Memory B cell (primary cell): ENCODE measurements at places on chromosomes 3 and 15.

- H3K27me3 ChIP-seq: no peaks in the 10 kb centered on the region
- peaks cover 23% of the 10 kb centered on the region for H3K4me1 ChIP-seq
- no peak overlapping the region for H3K4me3 ChIP-seq
- no peak overlapping the region for H3K27ac ChIP-seq
- peaks cover 5% of the 10 kb centered on the region for H3K36me3 ChIP-seq
Measured at GRCh38 chr3:45907769-45908705, 21.7 kb downstream of the CCR9 start.

- DNase-seq: no peak
- H3K27me3 ChIP-seq: peaks cover 1% of the 10 kb centered on the region
- no peak overlapping the region for H3K4me3 ChIP-seq
- no peaks in the 10 kb centered on the region for H3K36me3 ChIP-seq
- no peaks in the 10 kb centered on the region for H3K4me1 ChIP-seq
- H3K27ac ChIP-seq: no peak overlapping the region
Measured at GRCh38 chr3:82081351-82081750, 319.9 kb upstream of the GBE1 start.

- peak overlapping the region; percentile 95 for H3K4me3 ChIP-seq
- H3K4me1 ChIP-seq: peaks cover 28% of the 10 kb centered on the region
- H3K27ac ChIP-seq: peak overlapping the region; percentile 94
- DNase-seq: no peak
- no peaks in the 10 kb centered on the region for H3K27me3 ChIP-seq
Measured at GRCh38 chr3:88057630-88058305, 1.0 kb downstream of the CGGBP1 start.

- no peak overlapping the region for H3K27ac ChIP-seq
- H3K4me1 ChIP-seq: peaks cover 8% of the 10 kb centered on the region
- DNase-seq: no peak
Measured at GRCh38 chr3:126983276-126983652, 349 bp downstream of the PLXNA1 start.

DNA sequence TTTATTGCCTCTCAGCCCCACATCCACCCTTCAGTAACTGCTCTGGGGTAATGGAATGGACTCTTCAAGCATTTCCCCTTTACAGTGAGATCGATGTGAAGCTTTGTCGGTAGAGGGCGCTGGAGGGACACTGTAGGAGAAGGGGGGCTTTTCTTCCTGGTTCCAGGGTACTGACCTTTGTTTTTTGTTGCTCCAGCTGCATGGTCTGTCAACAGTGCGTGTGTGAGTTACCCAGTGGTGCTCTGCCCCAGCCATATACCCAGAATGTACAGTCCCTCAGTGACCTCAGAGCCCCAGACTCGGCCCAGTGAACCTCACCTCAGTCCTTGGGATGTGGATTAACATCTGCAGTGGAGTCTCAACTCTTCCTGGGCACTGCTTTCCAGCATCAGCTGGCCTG is 180.3 kb upstream of the TSC22D2 start:
- H3K4me1 ChIP-seq: no peaks in the 10 kb centered on the region
- no peak for DNase-seq
- peaks cover 13% of the 10 kb centered on the region for H3K27me3 ChIP-seq
- no peak overlapping the region for H3K4me3 ChIP-seq
- no peak overlapping the region for H3K27ac ChIP-seq

DNA sequence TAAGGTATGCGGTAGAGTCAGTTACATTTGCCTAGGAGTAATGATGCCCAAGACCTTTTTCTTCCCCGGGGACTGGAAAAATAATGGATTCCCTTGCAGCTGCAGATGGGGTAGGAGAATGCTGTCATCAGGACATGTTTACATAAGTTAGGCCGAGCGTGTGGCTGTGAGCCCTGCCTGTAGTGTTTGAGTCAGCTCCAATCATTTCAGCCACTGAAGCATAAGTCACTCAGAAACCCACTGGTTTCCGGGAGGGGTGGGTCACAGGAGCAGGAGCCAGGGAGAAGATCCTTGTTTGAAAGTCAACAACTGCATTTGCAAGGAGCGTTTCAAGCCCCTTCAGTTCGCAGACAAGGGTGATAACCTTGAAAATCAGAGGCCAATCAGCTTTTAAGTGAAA is 562.3 kb downstream of the MCTP2 start:
- H3K36me3 ChIP-seq: no peaks in the 10 kb centered on the region

DNA sequence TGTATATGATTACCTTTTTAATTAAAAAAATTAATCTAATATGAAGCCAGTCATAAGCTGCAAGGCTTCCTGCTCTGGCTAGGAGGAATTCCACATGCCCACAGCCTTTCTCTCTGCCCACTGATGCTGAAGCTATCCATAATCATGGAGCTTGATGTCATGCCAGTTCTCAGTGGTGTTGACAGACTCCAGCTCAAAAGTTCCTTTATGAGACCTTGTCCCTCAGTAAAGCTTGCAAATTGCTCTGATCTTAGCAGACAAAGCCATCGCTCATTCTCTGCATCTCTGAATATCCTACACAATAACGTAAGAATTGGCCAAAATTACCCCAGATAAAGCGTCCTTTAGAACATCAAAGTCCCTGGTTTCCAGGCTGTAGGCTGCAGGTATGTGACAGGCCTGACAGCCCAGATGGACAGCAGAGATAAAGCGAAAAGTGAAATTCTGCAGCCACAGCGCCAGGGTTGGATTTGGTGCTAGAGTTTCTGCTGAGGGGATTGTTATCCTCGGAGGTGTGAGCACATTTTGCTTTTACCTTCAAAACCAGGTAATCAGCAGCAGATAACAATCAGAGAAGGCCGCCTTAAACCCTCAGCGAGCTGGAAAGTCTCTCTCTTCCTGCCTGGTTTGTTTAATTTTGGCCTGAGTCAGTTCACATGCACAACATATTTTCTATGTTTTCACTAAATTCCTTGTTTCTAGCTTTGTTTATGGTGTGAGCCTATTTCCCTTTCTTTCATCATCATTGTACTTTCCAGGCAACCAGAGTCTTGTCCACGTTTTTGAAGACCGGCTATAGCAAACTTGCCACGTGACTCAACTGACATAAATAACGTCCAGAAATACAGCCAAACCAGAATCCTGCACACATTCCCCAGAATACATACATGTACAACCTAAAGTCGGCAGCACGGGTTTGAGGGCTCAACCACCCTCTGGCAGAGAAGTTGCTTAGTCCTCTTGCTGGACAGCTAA is 36.6 kb upstream of the ALDH1A3 start:
- H3K36me3 ChIP-seq: no peaks in the 10 kb centered on the region
- peaks cover 6% of the 10 kb centered on the region for H3K27me3 ChIP-seq
- H3K27ac ChIP-seq: no peak overlapping the region
- no peaks in the 10 kb centered on the region for H3K4me1 ChIP-seq

GRCh38 chr15:90638963-90639362 is 78.2 kb upstream of the BLM start:
- no peak for DNase-seq
- no peak overlapping the region for H3K27ac ChIP-seq
- peaks cover 29% of the 10 kb centered on the region for H3K36me3 ChIP-seq
- no peak overlapping the region for H3K4me3 ChIP-seq
- H3K27me3 ChIP-seq: no peaks in the 10 kb centered on the region
- H3K4me1 ChIP-seq: no peaks in the 10 kb centered on the region

DNA sequence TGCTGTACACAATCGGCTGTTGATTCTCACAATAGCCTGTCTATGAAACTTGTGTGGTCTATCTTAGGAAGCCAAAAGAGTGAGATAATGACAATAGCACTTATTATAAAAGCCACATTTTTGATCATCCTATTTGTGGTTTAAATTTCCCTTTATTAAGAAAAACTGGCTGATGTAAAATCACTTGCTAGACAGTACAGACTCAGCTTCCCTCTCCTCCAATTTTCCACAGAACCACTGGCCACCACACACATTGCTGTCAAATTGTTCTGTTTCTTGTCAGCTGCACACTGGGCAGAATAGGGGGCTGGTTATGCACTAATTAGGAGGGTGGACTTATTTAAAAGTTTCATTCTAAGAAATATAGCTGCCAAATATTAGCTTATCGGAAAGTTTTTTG is 425.9 kb downstream of the EPHA3 start:
- H3K27me3 ChIP-seq: no peaks in the 10 kb centered on the region
- no peaks in the 10 kb centered on the region for H3K4me1 ChIP-seq
- H3K27ac ChIP-seq: no peak overlapping the region
- H3K36me3 ChIP-seq: no peaks in the 10 kb centered on the region
- DNase-seq: no peak
- H3K4me3 ChIP-seq: no peak overlapping the region

DNA sequence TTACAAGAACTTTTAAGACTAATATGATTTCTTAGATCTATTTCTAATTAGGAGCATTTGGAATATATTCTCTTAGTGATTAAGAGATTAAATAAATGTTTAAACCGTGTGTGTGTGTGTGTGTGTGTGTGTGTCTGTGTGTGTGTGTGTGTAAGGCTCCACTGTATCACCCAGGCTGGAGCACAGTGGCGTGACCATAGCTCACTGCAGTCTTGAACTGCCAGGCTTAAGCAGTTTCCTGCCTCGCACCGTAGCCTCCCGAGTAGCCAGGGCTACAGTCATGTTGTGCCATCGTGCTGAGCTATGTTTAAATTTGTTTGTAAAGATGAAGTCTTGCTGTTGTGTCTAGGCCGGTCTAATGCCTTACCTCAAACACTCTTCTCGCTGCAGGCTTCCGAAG is 109.4 kb downstream of the KLHL25 start:
- peak overlapping the region; percentile 95 for H3K27ac ChIP-seq
- no peaks in the 10 kb centered on the region for H3K27me3 ChIP-seq
- no peak for DNase-seq
- H3K36me3 ChIP-seq: peaks cover 17% of the 10 kb centered on the region

DNA sequence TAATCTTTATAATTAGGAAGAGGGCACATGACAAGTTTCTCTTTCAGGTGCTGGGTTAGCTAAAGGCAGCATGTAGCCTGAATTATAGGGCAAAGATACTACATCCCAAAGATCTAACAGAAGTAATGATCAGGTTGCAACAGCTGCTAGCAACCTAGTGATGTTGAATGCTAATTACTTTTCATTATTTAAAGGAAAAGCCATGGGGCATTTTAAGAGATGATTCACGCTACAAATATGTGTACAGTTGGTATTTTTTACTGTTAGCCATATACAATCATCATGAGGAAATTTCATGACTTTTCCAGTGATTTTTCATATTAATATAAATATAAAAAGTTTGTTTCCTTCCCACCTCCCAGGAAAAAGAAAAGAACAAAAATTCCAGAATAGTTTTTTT is 43.0 kb downstream of the NEK10 start:
- no peak overlapping the region for H3K4me3 ChIP-seq
- no peaks in the 10 kb centered on the region for H3K4me1 ChIP-seq
- no peak overlapping the region for H3K27ac ChIP-seq

DNA sequence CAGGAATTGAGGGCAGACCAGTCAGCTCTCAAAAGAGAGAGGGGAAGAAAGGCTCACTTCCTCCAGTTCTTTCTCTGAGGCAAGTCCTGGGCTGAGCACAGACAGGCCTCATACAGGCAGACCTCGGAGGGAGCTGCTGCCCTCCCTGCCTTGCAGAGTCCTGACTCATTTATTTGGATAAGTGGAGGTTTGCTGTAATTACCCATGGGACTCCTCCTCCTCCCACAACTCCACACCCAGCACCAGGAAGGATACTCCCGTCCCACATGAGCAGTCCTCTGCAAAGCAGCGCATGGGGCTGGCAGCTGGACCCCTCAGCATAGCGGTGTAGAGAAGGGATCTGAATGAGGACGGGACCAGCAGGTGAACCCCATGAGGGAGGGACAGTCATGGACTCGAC is 13.4 kb upstream of the SCN10A start:
- DNase-seq: no peak
- H3K4me1 ChIP-seq: no peaks in the 10 kb centered on the region
- no peak overlapping the region for H3K27ac ChIP-seq
- peaks cover 5% of the 10 kb centered on the region for H3K27me3 ChIP-seq
- no peak overlapping the region for H3K4me3 ChIP-seq

DNA sequence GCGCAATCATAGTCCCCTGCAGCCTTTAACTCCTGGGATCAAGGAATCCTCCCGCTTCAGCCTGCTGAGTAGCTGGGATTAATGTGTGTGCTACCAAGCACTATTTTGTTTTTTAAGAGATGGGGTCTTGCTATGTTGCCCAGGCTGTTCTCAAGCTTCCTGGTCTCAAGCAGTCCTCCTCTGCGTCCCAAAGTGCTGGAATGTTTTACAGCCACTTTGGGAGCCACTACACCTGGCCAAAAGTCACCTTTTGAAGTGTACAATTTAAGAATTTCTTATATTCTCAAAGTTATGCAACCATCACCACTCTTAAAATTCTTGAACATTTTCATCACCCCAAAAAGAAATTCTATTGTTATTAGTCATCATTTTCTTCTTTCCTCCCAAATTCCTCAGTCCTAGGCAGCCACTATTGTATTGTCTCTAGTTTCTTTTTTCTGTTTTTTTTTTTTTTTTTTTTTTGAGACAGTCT is 17.8 kb downstream of the CDV3 start:
- no peaks in the 10 kb centered on the region for H3K27me3 ChIP-seq
- no peak overlapping the region for H3K4me3 ChIP-seq
- no peak overlapping the region for H3K27ac ChIP-seq
- H3K36me3 ChIP-seq: peaks cover 27% of the 10 kb centered on the region

DNA sequence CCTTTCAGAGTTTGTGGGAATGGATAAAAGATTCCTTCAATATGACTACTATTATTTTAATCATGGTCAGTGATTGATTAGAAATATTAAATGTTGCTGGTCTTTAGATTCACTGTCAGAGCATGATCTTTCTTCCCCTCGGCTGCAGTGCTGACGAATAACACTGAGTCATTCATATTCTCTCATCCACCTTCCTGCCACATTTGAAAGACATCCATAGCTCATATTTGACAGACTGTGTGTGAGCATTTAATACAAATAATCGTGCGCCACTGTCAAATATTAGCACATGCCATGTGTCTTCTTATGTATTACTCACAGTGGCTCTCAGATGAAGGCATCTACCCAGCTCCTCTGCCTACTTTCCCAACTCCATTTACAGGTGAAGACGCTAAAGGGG is 476.5 kb upstream of the TPRG1 start:
- no peak overlapping the region for H3K4me3 ChIP-seq
- no peaks in the 10 kb centered on the region for H3K27me3 ChIP-seq
- DNase-seq: no peak
- peaks cover 6% of the 10 kb centered on the region for H3K36me3 ChIP-seq

- H3K27me3 ChIP-seq: peaks cover 9% of the 10 kb centered on the region
- no peak overlapping the region for H3K27ac ChIP-seq
Measured at GRCh38 chr15:78660584-78660983, 19.6 kb upstream of the CHRNB4 start.
